KBM-7 (cell line): ENCODE measurements at places on chromosomes 5 and 9.
A peak's percentile ranks its signal among the peaks of the same experiment; 100 is the strongest.

- no peak for DNase-seq
These were observed 486.4 kb upstream of the ZNF608 start for GRCh38 chr5:125232779-125233230.

- DNase-seq, result peak; percentile 26
These were observed 201.1 kb upstream of the CHD1 start for GRCh38 chr5:99129768-99130501.

GRCh38 chr5:2096887-2097505 lies 214.3 kb upstream of the IRX4 start:
- no peak for DNase-seq

DNA sequence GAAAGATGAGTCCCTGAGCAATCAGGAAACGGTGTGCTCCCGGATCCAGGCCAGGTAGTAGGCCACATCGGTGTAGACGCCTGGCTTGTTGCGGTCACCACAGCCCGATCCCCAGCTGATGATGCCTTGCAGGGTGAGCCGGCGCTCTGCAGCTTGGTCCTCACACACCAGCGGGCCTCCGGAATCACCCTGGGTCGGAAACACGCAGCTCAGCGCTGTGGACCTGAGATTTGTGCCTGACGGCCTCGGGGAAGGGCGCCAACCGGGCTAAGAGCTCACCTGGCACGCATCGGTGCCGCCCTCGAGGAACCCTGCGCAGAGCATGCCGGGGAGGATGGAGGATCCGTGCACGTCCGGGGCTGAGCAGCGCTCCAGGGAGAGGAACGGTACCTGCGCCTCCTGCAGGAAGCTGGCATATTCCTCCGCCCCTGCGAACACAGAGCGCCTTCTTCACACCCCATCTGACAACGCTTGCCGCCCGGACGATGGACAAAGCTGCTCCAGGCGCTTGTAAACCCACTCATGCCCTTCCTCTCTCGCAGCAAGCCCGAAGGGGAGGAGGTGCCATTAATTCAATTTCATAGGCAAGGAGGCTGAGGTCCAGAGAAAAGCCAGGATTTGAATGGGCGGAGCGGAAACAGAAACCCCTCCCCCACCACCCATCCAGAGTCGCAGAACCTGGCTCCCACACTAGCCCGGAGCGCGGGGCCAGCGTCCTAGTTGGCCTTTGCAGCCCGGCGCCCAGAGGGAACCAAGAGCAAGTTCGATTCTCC lies 2.0 kb upstream of the PFN3 start:
- DNase-seq, result no peak

GRCh38 chr5:59661954-59662615 lies 231.4 kb downstream of the PDE4D start:
- peak; percentile 52 for DNase-seq

DNA sequence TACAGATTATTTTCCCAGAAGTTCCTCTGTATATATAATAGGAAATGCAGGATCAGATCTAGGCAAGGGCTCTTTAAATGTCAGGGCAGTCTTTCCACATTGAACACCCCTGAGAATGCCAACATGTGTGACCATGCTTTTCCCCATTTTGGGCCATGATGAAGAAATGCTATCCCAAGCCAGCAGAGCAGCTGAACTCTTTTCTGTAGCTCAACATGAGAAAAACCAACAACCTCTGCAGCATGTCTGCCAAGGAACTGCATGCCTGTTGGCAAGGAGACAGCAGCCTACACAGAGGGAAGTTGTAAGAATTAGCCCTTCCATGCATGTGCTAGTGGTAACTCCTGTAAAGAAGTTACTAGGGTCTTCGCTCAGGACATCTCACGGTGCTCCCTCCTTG lies 9.5 kb upstream of the IFNK start:
- no peak for DNase-seq

DNA sequence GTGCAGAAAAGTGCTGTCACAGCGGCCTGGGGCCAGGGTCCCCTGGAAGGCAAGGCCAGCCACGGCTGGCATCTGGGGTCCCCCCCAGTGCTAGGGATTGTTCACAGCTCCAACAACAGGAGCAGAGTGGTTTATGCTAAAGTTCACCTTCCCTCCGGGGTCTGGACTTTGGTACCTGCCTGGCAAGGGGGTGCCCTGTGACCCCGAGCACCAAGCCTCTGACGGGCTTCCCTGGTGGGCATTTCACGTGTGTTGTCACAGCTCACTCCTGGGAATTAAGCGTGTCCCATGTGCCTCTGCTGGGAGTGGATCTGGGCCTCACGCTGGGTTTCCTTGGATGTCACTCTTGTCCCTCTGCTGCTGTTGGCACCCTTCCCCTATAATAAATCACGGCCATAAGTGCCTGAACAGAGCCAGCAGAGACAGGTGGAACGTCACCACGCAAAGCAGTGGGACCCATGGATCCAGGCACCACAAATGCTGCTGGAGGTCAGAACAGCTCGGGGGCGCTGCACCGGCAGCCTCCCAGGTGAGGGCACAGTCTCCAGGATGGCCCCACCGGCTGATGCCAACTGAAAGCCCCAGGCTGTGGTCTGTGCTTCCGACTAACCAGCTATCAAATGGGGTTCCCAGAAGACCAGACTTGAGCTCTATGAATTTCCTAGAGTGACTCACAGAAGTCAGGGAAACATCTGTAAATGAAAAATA lies 17.8 kb upstream of the ZDHHC11 start:
- no peak for DNase-seq

DNA sequence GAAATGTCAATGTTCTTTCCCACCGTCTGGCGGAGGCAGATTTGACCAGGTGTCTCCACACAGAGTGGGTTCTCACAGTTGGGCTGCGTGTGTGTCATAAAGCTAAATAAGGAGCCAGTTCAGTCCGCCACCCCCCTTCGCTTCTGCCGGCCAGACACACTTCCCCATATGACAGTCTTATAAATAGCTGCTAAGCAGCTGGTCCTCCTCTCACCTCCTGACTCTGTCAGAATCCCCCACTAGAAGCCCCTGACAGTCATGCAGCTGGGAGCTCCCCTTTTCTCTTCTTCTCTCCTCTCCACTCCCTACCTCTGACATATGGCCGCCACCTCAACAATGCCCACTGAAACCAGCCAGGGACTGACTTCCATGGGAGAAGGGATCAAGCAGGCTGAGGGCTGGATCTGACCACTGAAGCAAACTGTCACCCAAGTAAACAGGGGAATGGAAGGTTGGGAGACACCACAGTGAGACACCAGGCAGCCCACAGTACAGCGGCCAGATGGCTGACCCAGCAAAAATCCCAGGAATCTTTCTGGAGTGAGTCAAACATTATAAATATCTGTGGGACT lies 141.9 kb upstream of the EFNA5 start:
- peak; percentile 62 for DNase-seq
